ENCODE measurements at places on chromosomes 13 and 19. TPM values are rescaled to one million over a fixed set of nuclear protein-coding genes. Genes with fewer than 3 reads are reported as not detected.
A peak's percentile ranks its signal among the peaks of the same experiment; 100 is the strongest.

Gene GPALPP1
- total RNA-seq = 26.3 TPM

Gene NANOS3
- total RNA-seq = not detected

Gene ADGRE3
- not detected for total RNA-seq

Gene CRLF1
- total RNA-seq = 28.8 TPM

Gene CGB1
- total RNA-seq = not detected

Gene TUBA3C
- not detected for total RNA-seq

GRCh38 chr13:99892196-99892613 lies 79.4 kb downstream of the ZIC5 start:
- H3K27ac ChIP-seq = no peak overlapping the region
- H3K27me3 ChIP-seq = peaks cover 35% of the 10 kb centered on the region
- H3K4me3 ChIP-seq = no peak overlapping the region
- DNase-seq = no peak

GRCh38 chr13:59715611-59716010 lies 448.1 kb downstream of the DIAPH3 start:
- H3K4me1 ChIP-seq = no peaks in the 10 kb centered on the region
- H3K27ac ChIP-seq = no peak overlapping the region
- DNase-seq = no peak
- no peak overlapping the region for H3K4me3 ChIP-seq
- no peaks in the 10 kb centered on the region for H3K36me3 ChIP-seq

- H3K36me3 ChIP-seq = no peaks in the 10 kb centered on the region
- H3K27me3 ChIP-seq = no peaks in the 10 kb centered on the region
- no peaks in the 10 kb centered on the region for H3K4me1 ChIP-seq
- no peak overlapping the region for H3K27ac ChIP-seq
Measured at GRCh38 chr13:93045836-93046235, 180.8 kb upstream of the GPC6 start.

GRCh38 chr19:2044709-2045500 lies 6.1 kb downstream of the MKNK2 start:
- no peak for DNase-seq
- H3K27me3 ChIP-seq = no peaks in the 10 kb centered on the region
- H3K4me3 ChIP-seq = no peak overlapping the region
- peak overlapping the region; percentile 99 for H3K27ac ChIP-seq
- H3K4me1 ChIP-seq = peaks cover 92% of the 10 kb centered on the region

DNA sequence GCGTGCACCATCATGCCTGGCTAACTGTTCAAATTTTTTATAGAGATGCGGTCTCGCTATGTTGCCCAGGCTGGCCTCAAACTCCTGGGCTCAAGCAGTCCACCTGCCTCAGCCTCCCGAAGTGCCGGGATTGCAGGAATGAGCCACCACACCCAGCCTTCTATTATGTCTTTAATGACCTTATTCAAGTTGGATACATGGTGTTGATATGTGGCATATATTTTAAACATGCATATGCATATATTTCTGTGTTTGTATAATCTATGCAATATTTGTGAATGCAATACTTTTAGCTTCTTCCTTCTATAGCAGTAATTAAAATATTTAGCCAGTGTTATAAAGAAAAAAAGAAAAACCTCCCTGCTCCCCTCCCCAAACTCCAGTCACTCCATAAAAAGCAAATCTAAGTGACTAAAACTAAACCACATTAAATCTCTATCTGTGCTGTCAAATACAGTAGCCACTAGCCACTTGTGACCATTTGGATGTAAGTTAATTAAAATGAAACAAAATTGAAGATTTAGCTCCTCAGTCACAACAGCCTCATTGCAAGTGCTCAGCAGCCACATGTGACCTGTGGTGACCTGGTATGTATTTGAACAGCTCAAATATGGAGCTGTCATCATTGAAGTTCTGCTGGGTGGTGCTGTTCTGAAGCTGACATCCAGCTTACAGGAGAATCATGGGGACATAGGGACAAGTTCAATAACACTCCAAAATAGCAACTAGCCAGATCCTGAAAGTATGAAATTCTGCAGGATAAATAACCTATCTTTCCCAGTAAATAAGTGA lies 27.4 kb downstream of the FCGBP start:
- no peak overlapping the region for H3K27ac ChIP-seq
- H3K4me3 ChIP-seq = no peak overlapping the region
- H3K27me3 ChIP-seq = no peaks in the 10 kb centered on the region
- no peak for DNase-seq
- no peaks in the 10 kb centered on the region for H3K4me1 ChIP-seq

DNA sequence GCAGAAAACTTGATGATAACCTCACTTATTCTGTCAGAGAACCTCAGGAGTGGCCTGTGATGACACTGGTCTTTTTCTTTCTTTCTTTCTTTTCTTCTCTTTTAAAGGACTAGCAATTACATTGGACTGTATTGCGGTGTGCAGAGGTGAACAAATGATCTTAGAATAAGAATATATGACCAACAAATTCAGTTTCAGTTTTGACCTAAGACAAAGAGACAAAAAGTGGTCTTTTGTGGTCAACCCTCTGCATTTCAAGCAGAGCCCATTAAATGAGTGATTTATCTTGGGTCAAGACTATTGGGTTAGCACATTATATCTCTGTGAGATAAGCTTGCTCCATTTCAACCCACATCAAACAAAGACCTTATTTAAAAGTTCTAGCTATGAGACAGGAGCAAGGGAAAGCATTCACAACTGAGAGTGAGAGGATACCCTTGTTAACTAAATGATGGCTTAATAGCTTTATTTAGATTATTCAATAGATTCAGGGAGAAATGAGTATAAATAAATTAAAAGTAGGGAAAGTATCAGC lies 644.4 kb downstream of the PCDH9 start:
- H3K27ac ChIP-seq = no peak overlapping the region
- H3K27me3 ChIP-seq = no peaks in the 10 kb centered on the region
- H3K36me3 ChIP-seq = no peaks in the 10 kb centered on the region
- DNase-seq = no peak

DNA sequence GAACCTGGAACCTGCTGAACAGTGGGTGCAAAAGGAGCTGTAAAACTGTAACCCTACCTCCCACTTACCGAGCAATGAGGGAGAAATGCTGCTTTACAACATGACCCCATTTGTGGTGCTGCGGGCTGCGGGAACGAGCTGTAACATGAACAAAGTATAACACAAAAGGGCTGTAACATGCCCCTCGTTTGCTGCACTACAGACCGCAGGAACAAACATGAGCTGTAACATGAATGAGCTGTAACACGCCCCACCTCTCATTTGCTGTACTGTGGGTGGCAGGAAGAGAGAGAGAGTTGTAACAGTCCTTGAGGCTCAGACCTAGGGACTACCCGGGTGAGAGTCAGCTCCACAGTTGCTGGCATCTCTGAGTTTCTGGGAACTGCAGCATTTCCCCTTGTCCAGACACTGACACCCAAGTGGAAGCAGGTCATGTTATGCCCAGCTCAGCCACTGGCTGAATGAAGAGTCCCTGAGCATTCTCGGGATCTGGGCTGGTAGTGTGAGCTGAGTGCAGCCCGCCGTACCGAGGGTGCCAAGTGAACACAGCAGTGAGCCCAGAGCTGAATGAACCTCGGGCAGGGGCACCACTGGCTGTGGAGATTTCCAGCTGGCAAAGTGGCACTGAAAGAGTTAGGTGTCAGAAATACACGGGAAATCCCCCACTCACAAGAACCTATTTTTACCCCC lies 1385.3 kb upstream of the SPRY2 start:
- no peaks in the 10 kb centered on the region for H3K27me3 ChIP-seq
- no peak overlapping the region for H3K4me3 ChIP-seq
- no peaks in the 10 kb centered on the region for H3K4me1 ChIP-seq
- no peak for DNase-seq
- no peak overlapping the region for H3K27ac ChIP-seq

- H3K36me3 ChIP-seq = no peaks in the 10 kb centered on the region
- H3K27ac ChIP-seq = no peak overlapping the region
- no peaks in the 10 kb centered on the region for H3K4me1 ChIP-seq
- H3K4me3 ChIP-seq = no peak overlapping the region
Measured at GRCh38 chr13:89267734-89268133, 1596.6 kb downstream of the SLITRK5 start.

GRCh38 chr13:66518068-66518467 lies 712.1 kb downstream of the PCDH9 start:
- no peaks in the 10 kb centered on the region for H3K27me3 ChIP-seq
- no peak for DNase-seq
- no peak overlapping the region for H3K27ac ChIP-seq

DNA sequence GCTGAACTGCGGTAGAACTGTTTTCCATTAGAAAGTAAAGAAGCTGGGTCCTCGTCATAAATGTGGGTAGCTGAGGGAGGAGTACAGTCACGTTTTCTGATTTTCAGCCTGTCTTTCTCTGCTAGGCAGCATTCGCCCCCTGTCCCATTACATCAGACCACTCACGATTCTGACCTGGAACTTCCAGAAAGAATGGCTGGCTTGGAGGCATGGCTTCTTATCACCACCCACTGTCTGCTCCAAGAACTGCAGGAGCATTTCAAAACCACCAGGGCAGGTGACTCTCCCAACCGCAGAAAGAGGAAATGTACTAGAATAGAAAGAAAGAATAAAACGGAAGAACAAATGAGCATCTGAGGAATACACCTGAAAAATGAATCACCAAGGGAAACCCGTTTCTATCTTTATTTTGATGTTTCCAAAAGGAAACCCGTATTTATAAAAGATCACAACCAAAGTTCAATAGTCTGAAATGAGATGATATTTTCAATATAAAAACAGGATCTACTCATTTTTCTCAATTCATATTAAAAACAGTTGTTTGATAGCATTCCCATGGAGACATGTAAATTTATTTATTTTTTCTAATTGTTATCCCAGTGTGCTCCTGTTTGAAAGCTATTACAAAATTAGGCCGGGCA lies 22.1 kb upstream of the POMP start:
- no peak overlapping the region for H3K4me3 ChIP-seq
- H3K27me3 ChIP-seq = no peaks in the 10 kb centered on the region
- H3K36me3 ChIP-seq = no peaks in the 10 kb centered on the region
- H3K4me1 ChIP-seq = peaks cover 15% of the 10 kb centered on the region
- no peak for DNase-seq
- no peak overlapping the region for H3K27ac ChIP-seq

GRCh38 chr13:95207769-95208366 lies 93.4 kb downstream of the ABCC4 start:
- H3K4me1 ChIP-seq = no peaks in the 10 kb centered on the region
- DNase-seq = no peak
- H3K27me3 ChIP-seq = no peaks in the 10 kb centered on the region
- H3K36me3 ChIP-seq = peaks cover 8% of the 10 kb centered on the region

- DNase-seq = no peak
- H3K27ac ChIP-seq = no peak overlapping the region
- no peaks in the 10 kb centered on the region for H3K27me3 ChIP-seq
- H3K36me3 ChIP-seq = no peaks in the 10 kb centered on the region
- H3K4me3 ChIP-seq = no peak overlapping the region
- H3K4me1 ChIP-seq = no peaks in the 10 kb centered on the region
Measured at GRCh38 chr19:53600217-53600616, 31.6 kb upstream of the DPRX start.

- no peak overlapping the region for H3K4me3 ChIP-seq
- no peaks in the 10 kb centered on the region for H3K27me3 ChIP-seq
- H3K27ac ChIP-seq = no peak overlapping the region
Measured at GRCh38 chr13:23513455-23513854, 56.8 kb upstream of the TNFRSF19 start.

GRCh38 chr13:112990783-112991182 lies 21.8 kb downstream of the MCF2L start:
- no peak for DNase-seq
- H3K36me3 ChIP-seq = no peaks in the 10 kb centered on the region
- H3K27ac ChIP-seq = no peak overlapping the region
- no peaks in the 10 kb centered on the region for H3K4me1 ChIP-seq
